Astrocyte of the spinal cord (primary cell): ENCODE measurements at places on chromosomes 5 and 9.

DNA sequence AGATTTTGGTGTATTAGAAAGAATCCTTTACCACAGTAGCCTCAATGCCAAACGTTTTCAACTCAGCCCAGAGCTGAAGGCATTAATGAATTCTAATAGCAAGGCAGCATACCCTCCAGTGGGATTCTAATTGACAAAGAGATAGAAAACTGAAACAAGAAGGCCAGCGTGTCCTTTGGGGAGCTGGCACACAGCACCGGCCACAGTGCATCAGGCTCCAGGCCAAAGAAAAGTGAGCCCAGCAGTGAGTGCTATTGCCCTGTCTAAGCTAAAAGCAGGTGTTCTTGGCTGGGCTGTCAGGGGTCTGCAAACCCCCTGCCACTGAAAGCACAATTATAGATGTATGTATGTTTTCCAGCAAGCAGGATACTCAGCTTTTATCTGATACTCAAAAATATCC lies 40.4 kb downstream of the PPIC start:
- DNase-seq: no peak

- DNase-seq: no peak
Observed at GRCh38 chr5:5369051-5369605, 53.3 kb upstream of the ICE1 start.

- no peak for DNase-seq
Observed at GRCh38 chr9:16496908-16497307, 373.6 kb downstream of the BNC2 start.

DNA sequence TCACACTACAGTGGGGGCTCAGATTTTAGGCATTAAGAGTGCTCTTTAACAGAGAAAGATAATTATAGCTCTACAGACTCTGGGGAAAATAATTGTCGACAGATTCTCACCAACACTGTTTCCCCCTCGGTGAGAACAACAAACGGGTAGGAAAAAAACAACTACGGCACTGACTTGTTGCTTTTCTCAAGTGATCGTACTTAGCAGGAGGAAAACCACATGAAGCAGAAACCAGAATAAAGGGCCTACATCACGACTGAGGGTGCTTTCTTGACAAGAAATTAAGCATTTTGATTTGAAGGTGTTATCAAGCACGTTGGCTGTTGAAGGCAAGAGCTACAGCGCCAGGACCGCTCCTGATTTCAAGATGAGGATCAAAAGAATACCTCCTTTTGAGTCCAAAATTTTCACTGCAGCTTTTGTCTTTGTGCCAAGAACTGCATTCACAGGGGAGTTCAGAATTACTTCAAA lies 27.2 kb upstream of the CER1 start:
- no peak for DNase-seq

GRCh38 chr9:133974631-133975341 lies 17.3 kb downstream of the VAV2 start:
- DNase-seq: no peak

GRCh38 chr5:14595189-14595588 lies 13.6 kb downstream of the OTULINL start:
- DNase-seq: no peak

DNA sequence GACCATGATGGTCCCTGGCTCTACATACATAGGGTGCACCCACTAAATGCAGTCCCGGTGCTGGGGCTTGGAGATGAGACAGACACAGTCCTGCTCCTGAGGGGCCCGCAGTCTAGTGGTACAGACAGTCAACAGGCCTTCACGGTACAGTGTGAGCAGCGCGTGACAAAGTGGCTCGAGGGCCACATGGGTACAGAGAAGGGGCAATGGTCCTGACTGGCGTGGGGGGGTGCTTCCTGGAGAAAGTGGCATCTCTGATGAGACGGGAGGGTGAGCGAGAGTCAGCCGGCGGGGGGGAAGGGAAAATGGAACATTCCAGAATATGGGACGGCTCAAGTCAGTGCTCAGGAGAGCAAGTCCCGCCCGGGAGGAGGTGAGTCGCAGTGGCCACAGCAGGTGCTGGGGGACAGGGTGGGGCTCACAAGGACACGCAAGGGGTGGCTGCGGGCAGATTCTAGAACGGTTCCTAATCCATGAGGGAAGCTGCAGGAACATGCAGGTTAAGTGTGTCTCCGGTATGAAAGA lies 38.0 kb downstream of the WHRN start:
- no peak for DNase-seq

GRCh38 chr5:126707080-126707479 lies 69.9 kb upstream of the LMNB1 start:
- no peak for DNase-seq

GRCh38 chr9:94882966-94883641 lies 156.6 kb downstream of the AOPEP start:
- DNase-seq: no peak
